ENCODE measurements at places on chromosomes 12 and 14.

- no peak for DNase-seq
Measured at GRCh38 chr14:56816574-56817391, 6.5 kb upstream of the OTX2 start.

- no peak for DNase-seq
Measured at GRCh38 chr12:53968214-53969127, 4.5 kb upstream of the HOXC11 start.

DNA sequence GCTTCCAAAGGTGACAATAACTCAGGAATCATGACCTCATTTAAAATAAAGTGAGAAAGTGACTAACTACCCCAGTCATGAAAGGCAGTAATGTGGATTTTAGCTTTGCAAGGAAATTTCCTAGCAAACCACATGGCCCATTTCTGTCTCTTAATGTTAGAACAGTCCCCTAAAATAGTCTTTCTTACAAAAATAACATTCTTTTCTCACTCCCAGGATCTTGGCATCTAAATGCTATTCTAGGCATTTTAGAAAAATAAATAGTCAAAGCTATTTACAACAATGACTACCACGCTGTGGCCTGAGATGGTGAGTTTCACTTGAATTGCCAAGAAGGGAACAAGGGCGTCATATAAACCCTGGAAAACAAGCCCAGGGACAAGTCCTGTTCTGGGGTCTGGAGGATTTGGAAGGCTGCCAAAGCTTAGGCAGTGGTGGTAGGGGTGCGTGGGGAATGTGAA lies 101.2 kb upstream of the CCDC175 start:
- peak; percentile 11 for DNase-seq

DNA sequence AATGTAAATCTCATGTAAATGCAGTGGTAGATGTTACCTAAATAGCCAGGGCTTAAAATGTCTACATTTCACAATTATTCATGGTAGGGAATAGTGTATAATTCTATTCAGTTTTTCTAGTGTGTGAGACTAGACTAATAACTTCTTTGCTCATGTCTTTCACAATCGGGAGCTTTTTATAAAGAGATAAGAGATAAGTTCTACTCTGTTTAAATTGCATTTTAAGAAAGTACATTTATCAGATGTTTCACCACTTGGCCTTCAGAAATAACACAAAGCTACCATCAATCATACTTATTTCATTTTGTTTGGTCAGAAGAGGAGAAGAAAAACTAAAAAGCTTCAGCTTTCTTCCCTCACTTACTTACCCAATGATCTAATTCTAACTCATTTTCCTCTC lies 725.5 kb upstream of the FLRT2 start:
- DNase-seq = no peak

DNA sequence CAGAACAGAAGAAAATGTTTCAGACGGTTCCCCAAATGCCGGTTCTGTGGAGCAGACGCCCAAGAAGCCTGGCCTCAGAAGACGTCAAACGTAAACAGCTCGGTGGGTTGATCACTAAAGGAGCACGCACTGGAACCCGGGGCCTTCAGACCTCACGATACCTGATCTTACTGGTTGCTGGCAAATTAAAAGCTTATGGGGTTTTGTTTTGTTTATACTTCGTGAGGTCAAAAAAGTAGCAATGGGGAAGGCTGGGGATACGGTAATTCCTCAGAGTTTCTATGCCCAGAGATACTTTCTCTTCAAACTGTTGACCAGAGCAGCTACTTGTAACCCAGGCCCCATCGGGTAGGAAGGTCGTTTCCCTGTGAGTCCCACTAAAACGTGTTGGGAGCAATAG lies 1.7 kb downstream of the CDKN1B start:
- DNase-seq = no peak

DNA sequence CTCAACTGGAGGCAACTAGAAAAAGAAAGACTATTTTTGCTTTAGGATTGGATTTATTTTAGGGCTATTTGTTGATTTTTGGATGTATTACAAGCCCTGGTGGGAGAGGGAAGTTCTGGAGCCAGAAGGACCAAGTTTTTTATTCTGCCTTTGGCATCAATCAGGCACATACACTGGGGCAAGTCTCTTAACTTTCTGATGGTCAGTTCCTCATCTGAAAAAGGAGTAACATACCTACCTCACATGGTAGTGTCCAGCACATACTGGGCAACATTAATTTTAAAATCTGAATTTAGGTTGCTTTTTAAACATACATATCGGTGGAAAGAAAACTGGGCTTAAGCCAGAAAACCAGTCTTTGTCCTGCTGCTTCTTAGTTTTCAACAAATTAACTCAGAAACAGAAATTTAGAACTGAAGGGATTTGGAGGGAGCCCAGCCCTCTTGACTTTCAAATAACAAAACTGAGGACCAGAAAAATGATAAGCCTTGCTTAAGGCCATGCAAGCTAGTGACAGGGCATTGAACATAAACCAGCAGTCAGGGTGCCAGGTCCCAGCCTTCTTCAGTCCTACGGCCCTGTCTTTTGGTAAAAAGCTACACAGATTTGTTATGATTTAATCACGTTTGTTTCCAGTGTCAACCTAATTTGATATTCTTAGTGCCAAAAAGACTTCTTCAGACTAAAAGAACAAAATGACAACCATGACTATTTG lies 90.2 kb upstream of the SLC38A2 start:
- no peak for DNase-seq

Measured in pons (tissue), 1 donor.